ENCODE measurements at places on chromosomes 4 and X.

GRCh38 chrX:25130619-25131018 is 114.9 kb upstream of the ARX start:
- DNase-seq: no peak

DNA sequence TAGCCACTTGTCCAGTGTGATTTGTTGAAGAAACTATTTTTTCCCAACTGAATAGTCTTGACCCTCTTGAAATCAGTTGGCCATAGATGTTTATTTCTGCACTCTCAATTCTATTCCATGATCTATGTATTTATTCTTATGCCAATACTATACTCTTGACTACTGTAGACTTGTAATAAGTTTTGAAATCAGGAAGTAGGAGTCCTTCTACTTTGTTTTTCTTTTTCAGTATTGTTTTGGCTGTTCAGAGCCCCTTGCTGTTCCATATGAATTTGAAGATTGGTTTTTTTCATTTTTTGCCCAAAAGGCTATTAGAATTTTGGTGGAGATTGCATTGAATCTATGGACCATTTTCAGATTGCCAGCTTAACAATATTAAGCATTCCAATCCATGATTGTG is 10.2 kb downstream of the SAP30 start:
- DNase-seq: no peak

DNA sequence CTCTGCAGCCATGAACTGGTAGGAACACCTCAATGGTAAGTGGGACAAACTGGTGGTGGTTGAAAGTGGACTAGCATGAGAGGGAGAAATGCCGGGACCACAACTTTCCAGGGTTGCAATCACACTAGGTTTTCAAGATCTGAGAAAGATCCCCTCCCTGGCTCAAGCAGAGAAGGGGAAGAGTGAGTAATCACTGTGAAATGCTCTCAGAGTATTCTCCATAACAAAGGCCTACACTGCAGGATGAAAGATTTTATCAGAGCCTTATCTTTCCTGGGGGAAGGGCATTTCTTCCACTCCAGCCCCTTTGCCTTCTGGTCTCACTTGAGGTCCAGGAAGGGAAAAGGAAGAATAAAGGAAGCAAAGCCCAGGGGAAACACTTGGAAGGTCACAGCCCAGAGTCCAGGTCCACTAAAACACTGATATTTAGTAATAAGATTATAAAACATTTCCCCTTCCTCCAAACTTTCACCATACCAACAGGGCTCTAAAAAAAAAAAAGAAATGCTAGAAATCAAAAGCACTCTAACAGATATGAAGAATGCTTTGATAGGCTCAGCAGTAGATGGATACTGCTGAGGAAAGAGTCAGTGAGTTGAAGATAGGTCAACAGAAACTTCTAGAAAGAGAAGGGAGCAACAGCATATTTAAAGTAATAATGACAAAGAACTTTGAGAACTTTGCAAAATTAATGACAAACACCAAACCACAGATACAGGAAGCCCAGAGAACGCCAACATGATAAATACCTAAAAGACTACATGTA is 95.9 kb downstream of the WDFY3 start:
- no peak for DNase-seq

- DNase-seq: peak; percentile 64
These were observed 2.1 kb downstream of the JAKMIP1 start for GRCh38 chr4:6198278-6198677.

DNA sequence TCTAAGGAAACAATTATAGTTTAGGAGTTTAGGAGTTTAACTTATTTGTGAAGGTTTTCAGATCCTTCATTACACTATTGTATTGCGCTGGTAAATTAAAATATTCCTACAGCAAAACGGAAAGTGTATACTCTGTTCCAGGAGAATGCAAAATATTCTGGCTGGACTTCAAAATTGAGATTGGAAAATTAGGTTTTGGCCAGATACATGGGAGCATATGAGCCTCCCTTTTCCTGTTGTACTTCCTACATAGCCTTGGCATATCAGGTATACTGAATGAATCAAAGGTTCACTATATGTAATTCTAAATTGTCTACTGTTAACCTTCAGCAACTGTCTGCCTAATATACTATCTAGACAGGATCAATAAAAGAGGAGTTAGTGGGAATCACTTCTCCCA is 25.2 kb upstream of the GRIA2 start:
- no peak for DNase-seq

- DNase-seq: no peak
These were observed 31.1 kb downstream of the GRID2 start for GRCh38 chr4:92334716-92335350.

- DNase-seq: no peak
These were observed 290.5 kb downstream of the RAB28 start for GRCh38 chr4:13193662-13194061.

DNA sequence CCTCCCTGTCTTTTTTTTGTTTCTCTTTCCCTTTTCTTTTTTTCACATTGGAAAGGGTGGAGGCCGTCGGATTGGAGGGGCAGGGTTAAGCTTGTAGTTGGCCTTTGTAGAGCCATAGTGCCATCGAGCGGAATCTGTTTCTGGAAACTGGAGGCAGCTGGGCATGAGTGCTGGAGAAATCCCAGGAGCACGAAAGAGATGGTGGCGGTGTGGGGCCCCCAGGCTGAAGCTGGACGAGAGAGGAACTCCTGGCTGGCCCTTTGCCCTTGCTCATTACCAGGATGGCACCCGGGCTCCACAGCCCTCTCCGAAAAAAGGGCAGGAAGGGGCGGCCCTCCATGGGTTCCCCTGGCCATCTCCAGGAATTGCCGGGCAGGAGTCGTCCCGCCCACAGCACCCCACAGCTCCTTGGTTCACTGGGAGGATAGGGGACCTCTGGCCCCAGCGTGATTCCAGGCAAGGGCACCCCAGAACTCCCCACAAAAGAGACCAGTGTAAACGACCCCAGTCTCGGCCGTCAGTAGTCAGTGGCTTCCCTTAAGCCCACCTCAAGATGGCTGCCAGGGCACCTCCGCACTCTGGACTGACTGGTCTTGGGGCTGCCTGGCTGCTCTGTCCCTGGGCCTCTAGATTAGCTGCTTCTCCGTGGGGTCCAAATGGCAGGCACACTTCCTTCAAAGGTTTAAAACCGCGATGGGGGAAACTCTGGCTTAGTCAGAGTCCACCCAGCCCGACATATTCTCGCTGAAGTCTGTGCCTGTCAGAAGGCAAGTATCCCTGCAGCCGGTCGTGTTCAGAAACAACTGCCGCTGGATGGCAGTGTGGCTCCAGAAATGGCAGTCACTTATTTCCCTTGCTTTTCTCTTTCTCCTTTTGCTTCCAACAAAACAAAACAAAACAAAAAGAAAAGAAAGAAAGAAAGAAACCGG is 74.1 kb downstream of the NBDY start:
- no peak for DNase-seq

DNA sequence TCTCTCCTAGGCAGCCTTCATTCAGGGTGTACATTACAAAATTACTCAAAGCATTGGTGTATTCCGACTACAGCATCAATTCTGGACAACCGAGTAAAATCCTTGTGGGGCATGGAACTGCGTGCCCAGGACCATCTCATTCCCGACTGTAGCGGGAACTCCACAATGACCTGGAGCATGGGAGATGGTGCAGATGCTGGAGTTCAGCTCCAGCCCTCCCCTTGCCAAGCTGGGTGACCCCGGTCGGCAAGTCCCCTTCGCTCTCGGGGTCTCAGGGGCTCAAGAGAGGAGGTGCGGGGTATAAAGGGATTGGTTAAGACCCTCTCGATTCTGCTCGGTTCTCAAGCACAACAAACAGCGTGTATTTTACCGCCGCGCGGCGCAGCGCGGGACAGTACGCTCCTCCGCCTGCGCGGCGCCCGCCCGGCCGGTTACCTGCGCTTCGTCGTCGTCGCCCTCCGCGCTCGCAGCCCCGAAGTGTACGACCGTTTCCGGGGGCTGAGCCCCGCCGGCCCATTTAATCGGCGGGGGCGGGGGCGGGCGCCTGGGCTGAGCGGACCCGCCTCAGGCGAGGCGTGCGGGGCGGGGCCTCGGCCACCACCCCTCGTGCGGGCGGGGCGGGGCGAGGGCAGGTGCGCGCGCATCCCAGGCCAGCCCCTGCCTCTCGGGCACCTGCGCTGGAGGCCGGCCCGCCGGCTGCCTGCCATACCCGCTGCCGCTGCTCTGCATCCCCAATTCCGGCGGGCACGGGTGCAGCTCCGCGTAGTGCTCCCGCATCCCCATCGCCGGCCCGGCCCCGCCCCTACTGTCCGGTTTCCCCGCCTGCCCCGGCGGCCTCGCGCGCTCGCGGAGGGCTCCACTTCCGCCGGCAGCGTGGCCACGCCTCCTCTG is at the start of gene G6PD:
TSS of gene G6PD (minus strand) at position 493 of the 891 bp plus-strand sequence. CDS start 691 bp downstream, outside the sequence.
- peak; percentile 58 for DNase-seq

GRCh38 chrX:24204331-24204730 is 54.8 kb downstream of the ZFX start:
- no peak for DNase-seq

DNA sequence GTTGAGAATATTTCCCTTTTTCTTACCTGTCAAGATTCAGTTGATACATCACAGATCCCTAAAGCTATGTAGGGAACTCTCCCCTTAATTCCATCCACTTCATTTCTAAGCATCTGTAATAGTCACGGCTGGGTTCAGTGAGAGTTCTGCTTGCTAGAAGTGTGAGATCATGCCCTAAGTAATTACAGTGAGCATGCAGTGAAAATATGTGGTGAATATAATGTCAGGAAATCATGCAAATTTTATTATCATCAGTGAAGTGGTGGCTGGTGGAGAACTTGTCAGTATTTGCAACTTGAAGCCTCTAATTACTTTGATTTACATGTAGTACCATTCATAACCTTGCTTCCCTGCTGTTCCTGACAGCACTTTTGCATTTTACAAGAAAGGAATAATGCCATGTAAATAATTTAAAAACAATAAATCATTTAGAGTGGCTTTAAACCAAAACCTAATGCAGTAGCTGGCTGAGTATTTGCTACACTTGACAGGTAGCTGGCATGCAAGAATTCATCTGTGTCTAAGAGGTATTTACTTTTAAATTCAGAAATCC is 28.3 kb upstream of the CFAP299 start:
- DNase-seq: no peak

DNA sequence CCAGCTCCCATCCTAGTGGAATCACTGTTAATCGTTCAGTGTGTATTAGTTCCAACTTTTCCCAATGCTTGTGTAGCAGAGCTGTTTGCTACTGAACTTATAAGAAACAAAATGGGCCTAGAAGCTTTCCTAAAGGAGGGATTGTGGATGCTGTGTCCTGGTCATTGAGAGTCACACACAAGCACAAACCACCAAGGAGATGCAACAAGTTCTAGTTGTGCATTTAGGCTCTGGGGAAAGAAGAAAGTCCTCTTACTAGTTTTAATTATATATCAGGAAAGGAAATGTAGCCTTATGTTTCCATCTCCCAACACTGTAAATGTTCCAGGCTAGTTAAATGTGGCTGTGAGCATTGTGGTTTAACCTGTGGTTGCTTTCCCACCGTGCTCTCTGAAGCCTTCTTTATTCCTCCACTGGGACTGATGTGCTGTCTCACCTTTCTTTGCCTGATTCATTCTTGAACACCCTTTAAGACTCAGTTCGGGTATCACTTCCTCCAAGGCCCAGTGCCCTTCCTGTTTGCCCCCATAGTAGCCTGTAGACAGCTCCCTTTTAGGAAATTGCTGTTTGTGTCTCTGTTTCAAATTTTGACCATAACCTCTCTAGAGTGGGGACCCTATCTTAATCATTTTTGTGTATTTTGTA is 34.3 kb downstream of the ATP10D start:
- DNase-seq: no peak

DNA sequence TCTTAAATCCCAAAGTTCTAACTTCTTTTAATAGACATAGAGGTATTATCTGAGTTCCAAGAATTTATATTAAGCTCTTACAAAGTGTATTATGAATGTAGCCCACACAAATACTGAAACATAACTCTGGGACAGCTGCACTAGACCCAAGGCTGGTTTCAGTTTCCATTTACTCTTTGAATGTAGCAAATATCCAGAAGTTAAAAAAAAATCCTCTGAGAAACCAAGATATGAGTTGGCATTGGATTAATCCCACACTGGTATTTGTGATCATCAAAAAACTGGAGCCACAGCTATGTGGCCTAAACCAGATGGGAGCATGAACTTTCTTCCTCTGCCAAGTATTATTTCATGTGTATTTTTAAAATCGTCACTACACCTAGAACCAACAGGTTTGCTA is 23.6 kb upstream of the SMPX start:
- no peak for DNase-seq

GRCh38 chr4:96003951-96004740 is 164.3 kb downstream of the PDHA2 start:
- no peak for DNase-seq

DNA sequence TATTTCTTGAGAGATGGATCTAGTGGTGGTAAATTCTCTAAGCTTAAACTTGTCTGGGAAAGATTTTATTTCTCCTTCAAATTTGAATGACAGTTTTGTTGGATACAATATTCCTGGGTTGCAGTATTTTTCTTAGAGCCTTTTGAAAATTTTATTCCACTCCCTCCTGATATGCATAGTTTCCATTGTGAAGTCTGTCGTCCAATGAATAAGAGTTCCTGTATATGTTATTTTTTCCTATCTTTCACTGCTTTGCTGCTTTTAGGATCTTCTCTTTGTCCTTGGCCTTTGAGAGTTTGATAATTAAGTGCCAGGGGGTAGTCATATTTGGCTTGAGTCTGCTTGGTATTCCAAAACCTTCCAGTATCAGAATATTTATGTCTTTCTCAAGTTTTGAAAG is 1156.4 kb upstream of the AGA start:
- no peak for DNase-seq

DNA sequence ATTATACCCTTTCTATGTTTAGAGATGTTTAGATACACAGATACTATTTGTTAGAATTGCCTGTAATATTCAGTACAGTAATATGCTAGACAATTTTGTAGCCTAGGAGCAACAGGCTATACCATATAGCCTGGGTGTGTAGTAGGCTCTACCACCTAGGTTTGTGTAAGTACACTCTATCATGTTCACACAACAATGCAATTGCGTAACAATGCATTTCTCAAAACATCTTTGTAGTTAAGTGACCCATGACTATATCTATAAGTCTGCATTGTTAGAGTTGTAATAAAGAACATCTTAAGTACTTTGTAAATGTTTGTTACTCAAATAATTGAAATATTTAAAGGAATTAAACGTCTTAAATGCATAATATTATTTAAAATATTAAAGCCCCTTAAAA is 379.3 kb downstream of the PPP3CA start:
- no peak for DNase-seq

- no peak for DNase-seq
These were observed 573.0 kb downstream of the GABRG1 start for GRCh38 chr4:45550766-45551366.

DNA sequence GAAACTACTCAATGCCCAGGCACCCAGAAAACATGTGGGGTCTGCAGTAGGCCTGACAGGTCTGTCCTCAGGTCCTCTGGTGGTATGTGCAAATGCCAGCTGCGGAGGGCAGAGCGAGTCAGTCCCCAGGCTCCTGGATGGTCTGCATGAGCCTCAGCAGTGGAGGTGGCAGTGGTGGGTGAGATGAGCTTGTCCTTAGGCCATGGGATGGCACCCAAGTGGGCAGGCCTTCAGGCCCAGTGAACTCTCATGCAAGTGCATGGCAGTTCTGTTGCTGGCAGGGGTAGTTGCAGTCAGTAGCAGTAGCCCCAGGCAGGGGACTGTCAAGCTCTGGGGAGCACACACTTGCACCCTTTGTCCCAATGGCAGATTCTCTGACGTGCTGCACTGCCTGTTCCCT is 106.3 kb upstream of the ANXA10 start:
- no peak for DNase-seq

Measured in stimulated activated CD8-positive, alpha-beta memory T cell treated with anti-CD3 and anti-CD28 coated beads, Interleukin-4, amount 100 ng/mL, for 4 hours (primary cell).